ENCODE measurements at places on chromosomes 2 and 18.
A peak's percentile ranks its signal among the peaks of the same experiment; 100 is the strongest.

- no peak for DNase-seq
These were observed 17.9 kb upstream of the ASB1 start for GRCh38 chr2:238408615-238409340.

- no peak for DNase-seq
These were observed 92.6 kb upstream of the NDUFV2 start for GRCh38 chr18:9009703-9010488.

DNA sequence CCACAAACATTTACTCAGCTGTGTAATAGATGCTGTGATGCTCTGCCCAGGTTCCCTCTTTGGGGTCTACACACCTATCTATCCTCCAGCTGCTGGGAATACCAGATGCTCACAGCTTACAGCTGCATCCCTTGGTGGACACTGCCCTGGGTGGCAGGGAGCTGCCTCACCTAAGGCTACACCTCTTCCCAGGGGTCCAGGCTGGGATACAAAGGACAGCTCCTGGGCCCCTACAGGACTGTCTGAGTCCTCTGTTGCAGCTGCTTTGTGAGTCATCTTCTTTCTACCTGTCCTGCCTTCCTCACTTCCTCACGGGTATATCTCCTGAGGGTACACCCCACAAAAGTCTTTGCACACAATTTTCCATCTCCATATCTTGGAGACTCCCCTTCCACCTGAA, 27.6 kb downstream of the THNSL2 start:
- no peak for DNase-seq

DNA sequence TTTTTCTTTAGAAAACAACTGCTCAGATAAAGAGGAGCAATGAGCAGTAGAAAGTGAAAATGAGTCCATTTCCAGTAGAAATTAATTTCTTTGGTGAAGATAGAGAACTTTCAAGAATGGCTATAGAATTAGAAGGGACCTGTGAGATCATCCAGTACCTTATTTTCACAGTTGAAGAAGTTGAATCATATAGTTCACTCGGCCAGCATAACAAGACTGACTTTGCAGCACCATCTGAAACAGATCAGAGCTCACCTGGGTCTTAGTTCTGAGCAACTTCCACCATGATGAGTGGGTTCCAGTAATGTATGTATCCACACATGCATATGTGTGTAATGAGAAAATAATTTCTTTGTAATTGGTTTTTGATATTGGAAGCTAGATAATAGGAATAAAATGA, 58.6 kb downstream of the CERS6 start:
- DNase-seq: no peak

DNA sequence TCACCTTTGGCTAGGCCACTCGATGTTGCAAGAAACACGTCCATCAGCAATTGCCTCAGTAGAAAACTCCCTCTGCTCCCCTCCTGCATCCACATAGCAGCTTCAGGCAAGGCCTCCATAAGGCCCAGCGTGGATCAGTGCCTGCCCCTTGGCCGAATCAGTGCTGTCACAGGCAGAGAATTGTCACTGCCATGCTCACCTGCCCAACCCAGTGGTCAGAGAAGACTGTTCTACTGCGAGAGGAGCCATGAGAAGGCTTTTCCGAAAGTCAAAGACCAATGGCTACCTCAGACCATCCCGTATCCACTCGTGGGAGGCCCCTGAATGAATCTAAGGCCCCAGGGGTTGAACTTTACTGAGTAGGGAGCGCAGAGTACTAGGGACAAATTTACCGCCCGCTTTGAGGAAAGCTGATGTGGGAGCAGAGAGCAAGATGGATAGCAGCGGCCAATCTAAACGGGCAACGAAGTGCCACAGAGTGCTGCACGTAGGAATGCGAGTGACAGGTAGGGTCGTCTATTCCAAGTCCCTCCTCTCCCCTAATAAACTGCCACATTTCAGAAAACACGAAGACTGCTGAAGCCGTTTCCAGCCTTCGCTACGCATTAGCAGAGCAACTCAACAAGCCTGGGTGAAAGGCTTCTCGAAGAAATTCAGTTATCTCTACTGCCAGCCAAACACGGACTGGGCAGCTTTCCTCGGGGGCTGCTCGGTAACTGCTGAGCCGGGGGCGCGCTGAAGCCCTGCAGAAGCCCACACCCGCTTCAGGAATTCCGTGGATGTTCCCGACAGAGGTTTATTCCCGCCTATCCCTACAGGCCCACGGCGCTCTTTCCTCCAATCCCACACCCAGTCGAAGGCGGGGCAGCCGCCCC, 968 bp upstream of the RALBP1 start:
- DNase-seq: no peak

DNA sequence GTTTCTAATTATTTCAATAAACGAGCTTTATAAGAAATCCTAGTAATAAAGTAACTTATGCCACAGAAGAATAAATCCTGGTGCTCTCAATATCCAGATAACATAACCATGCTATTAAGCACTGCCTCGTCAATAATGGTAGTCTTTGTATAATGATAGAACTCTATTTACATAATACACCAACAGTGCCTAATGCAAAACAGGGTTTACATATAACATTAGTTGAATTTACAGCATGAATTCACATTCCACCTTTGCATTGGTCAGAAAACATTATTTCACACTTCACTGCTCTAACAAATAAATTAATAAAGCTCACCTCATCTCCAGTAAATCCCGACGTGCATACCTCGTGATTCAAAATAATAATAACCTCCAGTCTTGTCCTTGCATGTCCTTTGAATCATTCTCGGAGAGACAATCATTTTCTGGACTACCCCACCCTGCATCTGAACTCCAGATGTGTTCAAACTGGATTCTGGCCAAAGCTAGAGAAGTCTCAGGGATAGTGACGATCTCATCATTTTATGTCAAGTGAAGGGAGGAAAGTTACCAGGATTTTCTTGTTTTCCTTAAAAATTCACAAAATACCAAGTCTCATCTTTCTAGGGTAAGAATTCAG, 189.2 kb downstream of the NCKAP5 start:
- DNase-seq: no peak

- no peak for DNase-seq
These were observed 70.0 kb downstream of the HS1BP3 start for GRCh38 chr2:20580690-20581437.

DNA sequence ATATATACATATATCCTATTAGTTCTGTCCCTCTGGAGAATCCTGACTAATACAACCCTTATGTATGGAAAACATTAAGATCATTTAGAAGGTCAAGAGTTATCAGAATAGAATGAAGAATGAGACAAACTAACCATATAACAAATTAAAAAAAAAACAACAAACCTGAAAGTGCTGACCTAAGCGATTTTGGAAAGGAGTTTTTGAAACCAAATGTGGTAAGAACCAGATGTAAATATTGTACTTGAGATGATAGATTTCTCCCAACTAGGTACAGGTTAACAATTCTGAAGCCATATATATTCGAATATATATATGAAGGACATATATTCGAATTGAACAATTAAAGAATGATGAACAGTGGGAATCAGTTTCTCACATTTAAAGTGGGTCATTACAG, 917.8 kb upstream of the SLC39A10 start:
- DNase-seq: no peak

DNA sequence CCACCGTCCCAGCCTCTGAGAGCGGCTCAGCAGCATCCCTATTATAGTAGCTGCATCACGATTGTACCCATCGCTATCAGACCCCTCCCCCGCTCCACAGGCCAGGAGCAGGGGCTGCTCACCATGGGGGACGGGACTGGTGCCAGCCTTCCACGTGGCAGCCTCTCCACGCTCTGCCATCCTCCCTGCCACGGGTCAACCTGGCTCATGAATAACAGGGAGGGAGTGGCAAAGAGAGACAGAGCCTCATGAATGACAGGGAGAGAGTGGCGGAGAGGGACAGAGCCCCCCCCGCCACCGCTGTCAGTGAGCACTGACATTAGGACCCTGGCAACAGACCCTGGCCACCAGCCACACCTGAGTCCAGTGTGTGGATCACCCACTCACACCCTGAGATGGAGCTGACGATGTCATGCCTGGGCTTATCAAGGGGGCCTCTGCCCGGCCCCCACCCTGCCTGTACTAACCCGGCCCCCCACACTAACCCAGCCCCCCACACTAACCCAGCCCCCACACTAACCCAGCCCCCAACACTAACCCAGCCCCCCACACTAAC, 16.9 kb downstream of the CROCC2 start:
- DNase-seq: no peak

DNA sequence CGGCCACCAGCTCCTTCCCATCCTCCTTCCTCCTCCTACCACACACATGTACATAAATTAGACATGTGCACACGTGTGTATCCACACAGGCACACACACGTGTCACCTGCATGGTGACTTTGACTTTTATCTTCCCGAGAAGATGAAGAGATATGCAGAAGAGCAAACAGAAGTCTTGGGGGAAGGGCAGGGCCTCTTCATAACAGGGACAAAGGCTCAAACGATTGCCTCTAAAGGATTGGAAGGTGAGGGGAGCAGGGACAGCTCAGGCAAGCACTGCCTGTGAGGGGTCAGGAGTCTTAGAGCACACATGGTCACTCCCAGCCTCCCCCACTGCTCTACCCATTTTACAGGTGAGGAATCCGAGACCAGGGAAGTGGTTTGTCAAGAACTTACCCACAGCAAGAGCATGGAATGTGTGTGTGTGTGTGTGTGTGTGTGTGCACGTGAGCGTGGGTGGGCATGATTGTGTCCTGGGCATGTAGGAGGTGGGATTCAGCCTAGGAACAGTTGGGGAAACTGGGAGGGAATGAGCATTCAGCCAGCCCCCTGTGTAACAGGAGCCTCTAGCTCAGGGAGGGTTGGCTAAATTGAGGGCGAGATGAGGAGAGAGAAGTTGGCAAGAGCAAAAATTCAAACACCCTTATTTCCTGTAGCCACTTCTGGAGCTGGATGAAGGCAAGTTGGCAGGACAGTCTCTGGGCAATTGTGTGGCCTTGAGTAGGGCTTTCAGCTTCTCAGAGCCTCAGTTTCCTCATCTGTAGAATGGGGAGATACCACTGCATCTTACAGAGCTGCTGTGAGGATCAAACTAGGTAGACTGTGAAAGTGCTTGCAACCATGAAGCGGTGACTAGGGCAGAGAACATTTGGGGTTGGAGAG, 24.2 kb downstream of the CIB4 start:
- DNase-seq: no peak

DNA sequence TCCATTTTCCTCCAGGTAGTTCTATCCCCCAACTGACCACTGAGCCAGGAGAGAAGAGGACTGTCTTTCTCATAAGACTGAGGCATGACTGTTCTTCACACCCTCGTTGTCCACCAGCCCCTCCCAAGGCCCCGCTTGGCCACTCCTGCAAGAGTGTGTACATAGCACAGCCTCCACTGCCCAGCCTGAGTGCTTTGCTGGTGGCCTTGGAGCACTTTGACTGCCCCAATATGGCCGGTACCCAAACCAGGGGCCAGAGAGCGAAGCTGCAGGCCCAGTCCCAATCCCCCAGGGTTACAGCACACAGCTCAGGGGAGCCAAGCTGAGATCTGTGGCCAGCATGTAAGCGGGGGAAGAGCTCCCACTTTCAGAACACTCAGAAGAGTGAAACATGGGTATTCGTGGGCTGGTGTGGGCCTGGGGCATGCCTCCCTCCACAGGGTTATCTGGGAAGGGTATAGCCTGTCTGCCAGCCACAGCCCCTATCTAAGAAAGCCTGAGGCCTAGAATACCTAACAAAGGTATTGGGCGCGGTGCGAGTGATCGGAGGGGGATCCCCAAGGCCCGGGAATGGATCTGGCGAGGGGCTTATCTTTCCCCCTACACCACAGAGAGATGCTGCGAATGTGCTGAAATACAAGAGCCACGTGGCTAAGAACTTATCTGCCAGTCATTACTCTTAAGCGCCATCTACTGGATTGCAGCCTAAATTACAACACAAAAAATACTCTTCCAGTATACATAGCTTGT, 163.8 kb downstream of the WDPCP start:
- DNase-seq: peak; percentile 71

- peak; percentile 43 for DNase-seq
These were observed 5.5 kb upstream of the SFT2D3 start for GRCh38 chr2:127695491-127696472.

- DNase-seq: no peak
These were observed 75.9 kb downstream of the SH3BP4 start for GRCh38 chr2:235027558-235028214.

DNA sequence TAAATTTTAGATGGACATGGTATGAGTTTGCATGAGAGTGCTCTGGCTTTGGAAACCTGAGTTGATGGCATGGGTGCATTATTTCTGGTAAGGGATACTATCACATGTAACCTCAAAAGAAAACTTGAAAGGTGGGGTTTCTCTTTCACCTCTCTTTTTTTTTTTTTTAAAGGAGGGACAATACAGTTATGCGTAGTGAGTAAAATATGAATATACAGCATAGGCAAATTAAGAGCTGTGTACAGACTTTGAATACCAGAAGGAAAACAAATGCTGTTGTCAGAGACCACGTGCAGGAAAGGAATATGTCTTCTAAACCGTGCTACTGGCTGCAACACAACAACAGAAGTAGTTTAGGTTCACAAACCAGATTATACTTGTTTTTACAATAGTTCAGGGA, 82.1 kb downstream of the MAP4K4 start:
- DNase-seq: no peak

GRCh38 chr2:4628998-4629501, 925.7 kb downstream of the DCDC2C start:
- no peak for DNase-seq

GRCh38 chr2:194742706-194743105, 914.3 kb upstream of the SLC39A10 start:
- no peak for DNase-seq

All from activated CD4-positive, alpha-beta T cell treated with anti-CD3 and anti-CD28 coated beads, Interleukin-2, amount 50 U/mL, for 16 hours (primary cell).